ENCODE measurements at places on chromosomes 3 and 15.

DNA sequence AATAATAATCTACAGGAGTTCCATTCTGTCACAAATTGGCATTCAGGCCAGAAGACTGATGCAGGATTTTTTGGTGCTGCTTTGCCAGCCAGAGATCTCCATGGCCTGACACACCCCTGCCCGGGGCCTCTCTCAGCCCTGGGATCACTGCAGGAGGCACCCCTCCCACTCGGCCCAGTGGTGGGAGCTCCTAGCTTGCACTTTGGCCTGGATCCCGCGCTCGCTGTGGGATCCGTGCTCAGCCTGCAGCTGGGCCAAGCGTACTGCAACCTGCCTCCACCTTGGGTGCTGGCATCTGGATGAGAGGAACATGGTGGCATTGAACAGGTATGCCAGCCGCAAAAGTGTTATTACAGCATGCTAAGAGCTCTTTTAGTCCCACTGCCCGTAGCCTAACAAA lies 656.7 kb upstream of the CCDC54 start:
- no peak for DNase-seq

GRCh38 chr15:47924381-47924780 lies 196.4 kb upstream of the SLC24A5 start:
- no peak for DNase-seq

- no peak for DNase-seq
These were observed 47.7 kb downstream of the MED12L start for GRCh38 chr3:151133175-151133574.

GRCh38 chr15:61479613-61480012 lies 250.5 kb upstream of the RORA start:
- DNase-seq = no peak

- DNase-seq = no peak
These were observed 392.8 kb upstream of the WNT5A start for GRCh38 chr3:55879901-55880331.
